ENCODE measurements at places on chromosomes 12 and 14.

- DNase-seq: no peak
Observed at GRCh38 chr12:109925185-109925840, 25.2 kb downstream of the TCHP start.

GRCh38 chr14:77375973-77376770 lies 722 bp downstream of the TMED8 start:
- no peak for DNase-seq

DNA sequence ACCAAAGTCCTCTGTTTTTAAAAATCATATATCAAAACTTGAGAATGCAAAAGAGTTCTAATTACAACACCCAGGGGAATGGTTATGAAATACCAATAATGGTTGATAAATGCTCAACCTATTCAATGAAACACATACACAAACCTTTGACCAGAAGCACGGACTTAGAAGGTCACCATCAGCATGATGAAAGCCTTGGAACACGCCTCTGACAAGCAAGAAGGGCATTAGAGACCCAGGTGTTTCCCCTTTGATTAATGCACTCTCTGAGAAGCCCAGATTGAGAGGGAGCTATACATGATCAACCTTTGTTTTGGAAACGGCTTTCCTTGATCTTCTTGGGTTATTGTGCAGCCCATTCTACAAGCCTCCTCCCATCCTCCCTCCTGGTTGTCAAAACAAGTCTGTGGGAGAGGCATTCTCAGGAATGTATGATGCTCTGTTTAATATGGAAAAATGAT lies 69.0 kb downstream of the ZFP36L1 start:
- DNase-seq: no peak

DNA sequence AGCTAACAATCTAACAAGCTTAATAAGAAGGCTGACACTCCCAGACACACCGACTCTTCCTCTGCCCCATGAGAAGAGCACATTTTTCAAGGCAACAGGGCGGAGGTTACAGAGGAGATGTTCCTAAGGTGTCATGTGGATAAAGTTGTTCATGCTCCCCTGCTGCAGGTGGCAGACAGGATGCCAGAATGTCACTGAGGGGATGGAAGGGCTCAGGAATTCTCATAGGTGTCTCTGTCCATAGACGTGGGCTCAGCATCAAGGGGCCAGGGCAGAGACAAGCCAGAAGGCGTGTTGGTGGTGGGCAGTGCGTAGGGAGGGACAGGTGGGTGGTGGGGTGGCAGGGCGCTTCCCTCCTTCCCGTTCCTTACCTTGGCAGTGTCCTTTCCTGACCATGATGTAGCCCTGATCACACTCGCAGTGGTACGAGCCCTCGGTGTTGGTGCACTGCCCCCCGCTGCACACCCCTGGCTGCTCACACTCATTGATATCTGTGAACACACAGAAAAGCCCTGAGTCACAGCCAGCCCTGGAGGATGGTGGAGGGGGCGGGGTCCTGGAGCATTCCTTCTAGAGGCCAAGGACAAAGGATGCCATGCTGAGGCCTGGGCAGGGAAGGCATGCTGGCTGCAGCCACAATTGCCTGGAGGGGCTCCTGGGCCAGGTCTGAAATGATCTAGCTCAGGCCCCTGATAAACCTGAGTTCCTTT lies 23.0 kb downstream of the ISCA2 start:
- no peak for DNase-seq

DNA sequence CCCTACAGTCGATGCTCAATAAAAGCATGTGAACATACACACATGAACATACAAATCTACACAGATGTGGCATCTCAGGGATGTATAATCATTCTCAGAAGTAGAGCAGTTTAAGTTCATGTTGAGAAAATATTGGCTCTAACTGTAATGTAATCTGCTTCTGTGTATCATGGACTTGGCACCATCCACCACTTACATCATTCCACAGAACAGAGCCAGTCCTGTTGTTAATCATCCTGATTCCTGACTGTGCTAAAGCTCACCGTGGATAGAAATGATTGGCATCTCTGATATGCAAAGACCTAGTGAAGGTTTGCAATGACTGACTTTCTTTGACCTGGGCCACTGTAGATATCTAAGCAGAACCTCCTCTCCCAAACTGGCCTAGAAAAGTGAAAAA lies 1141.3 kb downstream of the BCL11B start:
- DNase-seq: no peak

DNA sequence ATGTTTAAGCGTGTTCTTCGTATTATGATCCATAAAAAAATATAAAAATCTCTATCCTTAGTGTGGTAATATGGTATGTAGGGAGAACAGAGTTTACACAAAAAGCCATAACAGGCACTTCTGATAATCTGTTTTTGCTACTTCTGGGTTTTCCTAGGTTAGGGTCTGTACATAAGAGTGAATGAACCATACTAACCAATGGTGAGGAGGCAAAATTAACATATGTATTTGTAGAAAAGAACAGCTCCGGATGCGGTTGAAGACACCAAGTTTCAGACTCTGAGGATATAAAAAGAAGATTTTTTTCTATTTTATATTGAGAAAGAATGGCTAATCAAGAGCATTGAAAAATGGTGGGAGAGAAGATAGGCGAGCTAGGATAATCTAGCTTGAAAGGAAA lies 40.2 kb upstream of the PPP1R12A start:
- no peak for DNase-seq

- DNase-seq: no peak
Observed at GRCh38 chr14:98114946-98115345, 1157.1 kb downstream of the BCL11B start.

- no peak for DNase-seq
Observed at GRCh38 chr12:122888232-122888752, 7.6 kb downstream of the VPS37B start.

DNA sequence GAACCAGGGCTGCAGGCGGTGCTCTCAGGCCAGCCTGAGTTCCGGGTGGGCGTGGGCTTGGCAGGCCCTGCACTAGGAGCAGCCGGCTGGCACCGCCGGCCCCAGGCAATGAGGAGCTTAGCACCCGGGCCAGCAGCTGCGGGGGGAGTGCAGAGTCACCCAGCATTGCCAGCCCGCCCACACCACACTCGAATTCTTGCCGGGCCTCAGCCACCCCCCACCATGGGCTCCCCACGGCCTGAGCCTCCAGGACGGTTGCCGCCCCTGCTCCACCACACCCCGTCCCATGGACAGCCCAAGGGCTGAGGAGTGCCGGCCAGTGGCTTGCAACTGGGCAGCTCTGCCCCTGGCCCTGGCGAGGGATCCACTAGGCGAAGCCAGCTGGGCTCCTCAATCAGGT lies 453.4 kb downstream of the TMTC2 start:
- no peak for DNase-seq

DNA sequence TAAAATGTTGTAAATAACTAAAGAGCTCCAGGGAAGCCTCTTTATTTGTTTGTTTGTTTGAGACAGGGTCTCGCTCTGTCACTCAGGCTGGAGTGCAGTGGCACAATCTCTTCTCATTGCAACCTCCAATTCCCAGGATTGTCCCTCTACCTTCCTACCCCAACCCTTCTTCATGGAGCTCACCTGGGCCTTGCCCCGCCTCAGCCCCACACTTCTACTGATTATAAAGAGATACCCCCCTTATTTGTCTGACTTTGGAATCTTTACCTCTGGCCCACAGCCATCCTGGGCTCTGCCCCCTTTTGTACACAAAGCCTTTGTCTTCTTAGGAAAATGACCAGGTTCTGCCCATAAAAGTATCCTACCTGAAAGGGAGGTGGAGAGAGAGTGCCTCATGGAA lies 9.1 kb upstream of the BLTP3B start:
- DNase-seq: no peak

- DNase-seq: no peak
Observed at GRCh38 chr14:97995038-97995437, 1197.9 kb downstream of the VRK1 start.

- DNase-seq: no peak
Observed at GRCh38 chr12:68821357-68822188, 13.6 kb downstream of the MDM2 start.

Data from activated CD4-positive, alpha-beta T cell treated with anti-CD3 and anti-CD28 coated beads, Interleukin-2, amount 50 U/mL, for 24 hours (primary cell).